ENCODE measurements at places on chromosomes 7 and 10.

DNA sequence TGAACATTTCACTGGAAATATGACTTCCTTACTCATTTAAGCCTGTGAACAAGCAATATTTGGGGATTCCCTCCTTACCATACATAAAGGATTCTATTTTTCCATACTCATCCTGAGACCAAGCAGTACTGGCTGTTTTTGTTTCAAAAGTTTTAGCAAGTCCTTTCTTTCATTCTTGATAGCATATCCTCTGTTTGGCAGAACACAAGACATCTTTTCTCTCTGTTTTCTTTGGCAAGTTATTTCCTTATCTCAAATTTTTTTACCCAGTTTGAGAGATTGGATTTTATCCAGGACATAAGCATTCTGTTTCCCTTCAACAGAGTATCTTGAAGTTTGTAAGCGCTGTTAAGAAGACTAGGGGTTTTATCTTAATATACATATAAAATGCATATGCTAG, 3.0 kb upstream of the WASL start:
- no peak for DNase-seq

GRCh38 chr10:69636626-69637605, 6.9 kb downstream of the FAM241B start:
- DNase-seq = no peak

GRCh38 chr10:63588436-63589167, 67.4 kb downstream of the REEP3 start:
- DNase-seq = no peak

DNA sequence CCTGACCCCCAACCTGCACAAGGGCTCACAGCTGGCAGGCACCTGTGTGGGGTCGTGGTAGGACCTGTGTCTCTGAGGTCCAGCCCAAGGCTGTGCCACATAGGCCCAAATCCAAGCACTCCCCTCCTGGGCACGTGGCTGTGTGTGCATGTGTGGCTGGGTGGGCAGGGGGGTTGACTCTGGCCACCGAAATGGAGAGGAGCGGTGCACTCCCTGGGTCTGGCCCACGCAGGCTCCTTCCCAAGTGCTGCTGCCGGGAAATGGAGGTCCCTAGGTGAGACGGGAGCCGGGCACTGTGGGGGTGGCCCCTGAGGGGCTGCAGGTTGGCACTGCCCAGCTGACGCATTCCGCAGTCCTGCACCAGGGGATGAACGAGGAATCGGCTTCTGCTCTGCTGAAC, 528.1 kb downstream of the DNAJB6 start:
- DNase-seq = no peak

GRCh38 chr7:87391020-87391701, 45.7 kb downstream of the CROT start:
- no peak for DNase-seq

DNA sequence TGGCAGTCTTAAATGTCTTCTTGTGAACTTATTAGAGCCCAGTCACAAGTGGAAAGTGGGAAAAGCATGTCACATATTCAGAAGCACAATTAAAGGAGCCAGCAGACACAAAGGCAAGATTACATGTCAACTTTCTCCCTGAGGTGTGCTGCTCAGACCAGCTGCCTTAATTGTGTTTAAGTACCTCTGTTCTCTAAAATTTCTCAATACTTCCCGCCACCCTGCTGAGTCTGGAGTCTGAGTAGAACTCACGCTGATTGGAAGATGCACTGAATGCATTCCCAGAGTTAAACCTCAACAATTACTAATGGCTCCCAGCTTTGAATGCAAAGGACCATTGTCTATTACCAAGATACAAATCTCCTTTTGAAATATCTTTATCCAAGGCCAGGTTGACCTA, 166.4 kb upstream of the COBL start:
- no peak for DNase-seq

DNA sequence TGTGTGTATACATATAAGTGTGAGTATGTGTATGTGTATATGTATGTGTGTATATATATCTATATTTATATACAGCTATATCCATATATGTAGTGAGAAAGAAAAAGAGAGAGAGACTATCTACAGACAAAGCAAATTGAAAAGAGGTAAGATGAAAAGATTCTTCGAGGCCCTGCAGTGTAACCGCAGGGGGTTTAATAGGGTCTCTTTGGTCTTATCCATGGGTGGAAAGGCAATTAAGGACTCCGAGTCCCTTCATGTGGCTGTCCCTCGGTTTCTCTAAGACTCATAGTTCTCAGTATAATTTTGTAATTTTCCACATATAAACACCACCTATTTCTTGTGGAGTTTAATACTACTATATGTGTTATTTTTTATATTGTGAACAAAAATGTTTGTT, 50.6 kb upstream of the JAZF1 start:
- DNase-seq = no peak

DNA sequence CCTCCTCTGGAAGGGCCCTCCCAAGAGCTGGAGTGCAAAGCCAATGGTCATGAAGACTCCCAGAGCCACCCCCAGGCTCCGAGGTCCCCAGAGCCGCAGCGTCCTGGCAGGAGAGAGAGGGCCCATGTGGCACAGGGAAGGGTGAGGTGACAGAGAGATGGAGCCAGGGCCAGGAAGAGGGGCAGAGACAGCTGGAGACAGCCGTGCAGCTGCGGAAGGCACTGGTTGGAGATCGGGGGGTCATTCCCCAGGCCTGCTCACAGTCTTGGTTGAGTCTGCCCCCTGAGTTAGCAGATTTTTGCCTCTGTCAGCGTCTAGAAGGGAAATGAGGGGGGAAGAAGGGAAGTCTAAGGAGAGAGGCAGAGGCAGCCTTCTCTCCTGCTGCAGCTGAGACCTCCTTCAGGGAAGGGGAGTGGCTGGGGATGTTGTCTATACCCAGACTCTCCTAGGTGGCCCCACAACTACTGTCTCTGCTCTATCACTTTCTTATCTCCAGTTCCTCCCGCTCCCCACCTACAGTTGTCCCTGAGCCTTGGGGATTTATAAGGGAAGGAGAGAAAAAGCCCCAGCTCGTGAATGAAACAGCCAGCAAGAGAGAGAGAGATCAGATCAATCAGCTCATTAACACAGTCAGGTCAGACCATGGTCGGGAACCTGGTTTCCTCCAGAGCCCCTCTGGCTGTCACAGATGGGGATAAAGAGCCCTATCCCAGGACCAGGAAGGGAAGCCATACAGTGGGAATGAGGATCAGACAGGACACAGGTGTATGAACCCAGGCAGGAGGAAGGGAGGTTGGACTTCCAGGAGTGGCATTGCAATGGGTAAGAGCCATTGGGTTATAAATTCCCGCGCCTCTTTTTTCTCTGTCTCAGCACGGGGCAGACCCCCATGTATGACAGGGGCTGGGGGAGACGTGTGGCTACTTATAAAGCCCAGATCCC, 1.2 kb downstream of the GAL3ST4 start:
- DNase-seq = no peak

DNA sequence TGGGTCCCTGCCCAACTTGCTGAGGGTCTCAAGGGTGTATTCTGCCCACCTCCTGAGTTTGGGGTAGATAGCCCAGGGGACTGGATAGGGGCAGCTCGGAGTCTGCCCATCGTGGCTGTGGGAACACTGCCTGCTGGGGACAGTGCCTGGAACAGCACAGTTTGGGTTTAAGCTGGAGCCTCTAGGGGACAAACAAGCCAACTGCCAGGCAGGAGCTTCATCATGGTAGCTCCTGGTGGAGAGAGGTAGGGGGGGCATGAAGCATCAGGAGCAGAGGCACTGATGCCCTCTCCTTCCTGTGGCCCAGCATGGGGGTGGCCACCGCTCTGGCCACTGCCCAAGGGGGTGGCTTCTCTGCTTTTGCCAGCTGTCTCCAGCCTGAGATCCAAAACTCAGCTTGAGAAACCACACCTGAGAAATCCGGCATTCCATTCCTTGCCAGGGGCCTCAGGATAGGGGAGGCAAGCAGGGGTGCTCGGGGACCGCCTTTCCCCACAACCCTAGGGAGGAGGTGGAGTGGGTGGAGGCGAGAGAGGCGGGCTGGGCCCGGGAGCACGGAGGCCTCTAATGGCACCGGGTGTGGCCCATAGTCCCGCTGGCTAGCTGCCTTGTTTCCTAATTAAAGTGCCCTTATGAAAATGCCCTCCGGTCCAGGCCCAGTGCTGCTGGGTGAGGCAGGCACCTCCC, 47.6 kb downstream of the UNC5B start:
- DNase-seq = no peak

Data from stimulated activated CD8-positive, alpha-beta memory T cell treated with anti-CD3 and anti-CD28 coated beads, Interleukin-4, amount 100 ng/mL, for 4 hours (primary cell).